Activated CD4-positive, CD25-positive, alpha-beta regulatory T cell treated with anti-CD3 and anti-CD28 coated beads, Interleukin-2, amount 50 U/mL, for 16 hours (primary cell): ENCODE measurements at places on chromosomes 16 and 17.

DNA sequence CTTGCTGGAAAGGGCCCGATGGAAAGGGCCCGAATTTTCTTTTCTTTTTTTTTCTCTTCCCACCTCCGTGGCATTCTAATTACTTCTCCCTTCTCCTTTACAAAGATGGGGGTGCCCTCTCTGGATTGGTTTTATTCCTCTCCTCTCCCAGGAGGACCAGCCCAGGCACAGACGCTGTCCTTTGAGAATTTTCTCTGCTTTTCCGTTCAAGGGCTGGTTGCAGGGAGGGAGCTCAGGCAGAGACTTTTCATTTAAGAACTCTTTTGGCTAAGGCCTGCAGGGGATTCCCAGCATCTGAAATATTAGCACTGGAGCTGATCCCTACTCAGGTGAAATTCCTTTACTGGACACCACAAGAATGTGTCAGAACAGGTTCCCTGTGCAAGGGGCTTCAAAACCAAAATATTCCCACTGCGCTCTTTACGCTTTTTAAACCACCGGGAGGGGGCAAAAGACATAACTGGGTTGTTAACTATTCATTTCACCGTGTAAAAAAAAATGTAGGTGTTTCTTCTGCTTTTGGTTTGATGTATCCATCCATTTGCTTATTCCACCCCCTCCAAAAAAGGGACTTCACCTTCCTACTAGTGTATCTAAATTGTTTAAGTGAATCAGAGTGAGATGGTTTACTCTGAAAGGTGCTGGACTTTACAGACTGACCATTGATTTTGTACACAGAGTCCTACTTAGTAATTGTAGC is 1.4 kb downstream of the NFAT5 start:
- peak; percentile 10 for DNase-seq

- no peak for DNase-seq
These were observed 586 bp downstream of the GLYR1 start for GRCh38 chr16:4846503-4846900.

- DNase-seq = no peak
These were observed 6.0 kb upstream of the KCNH6 start for GRCh38 chr17:63516910-63517824.

GRCh38 chr16:71440669-71441347 is 1.0 kb downstream of the TLE7 start:
- no peak for DNase-seq

DNA sequence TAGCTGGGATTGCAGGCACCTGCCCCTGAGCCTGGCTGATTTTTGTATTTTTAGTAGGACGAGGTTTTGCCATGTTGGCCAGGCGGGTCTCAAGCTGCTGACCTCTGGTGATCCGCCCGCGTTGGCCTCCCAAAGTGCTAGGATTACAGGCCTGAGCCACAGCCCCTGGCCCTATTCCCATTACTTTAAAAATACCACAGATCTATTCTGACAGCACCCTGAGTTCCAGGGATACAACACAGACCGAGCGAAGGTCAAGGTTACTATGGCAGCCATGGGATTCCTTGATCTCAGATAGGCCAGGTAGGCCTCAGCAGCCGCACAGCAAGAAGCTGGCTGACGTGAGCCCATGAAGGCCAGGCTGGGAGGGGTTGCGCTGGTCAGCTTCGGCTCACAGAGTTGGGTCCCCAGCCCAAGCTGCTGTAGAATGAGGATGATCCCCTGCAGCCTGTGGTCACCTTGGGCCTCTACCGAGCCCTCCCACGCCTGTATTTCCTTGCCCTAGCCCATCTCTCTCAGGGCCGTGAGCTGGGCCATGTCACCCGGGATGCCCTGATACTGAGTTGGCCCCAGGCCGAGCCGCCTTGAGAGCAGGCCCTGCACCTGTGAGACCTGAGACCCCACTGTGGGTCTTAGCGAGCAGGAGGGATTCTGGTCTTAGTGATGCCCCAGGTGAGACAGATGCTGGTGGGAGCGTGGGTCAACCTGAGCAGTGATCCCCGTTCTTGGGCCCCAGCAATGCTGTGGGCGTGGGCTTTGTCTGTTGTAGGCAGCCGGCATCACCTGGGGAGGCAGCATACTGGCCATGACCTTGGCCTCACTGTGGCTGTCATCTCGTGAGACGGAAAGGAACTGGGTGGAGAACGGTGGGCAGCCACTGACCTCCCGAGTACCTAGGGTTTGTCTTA is 16.9 kb upstream of the RNF213 start:
- no peak for DNase-seq

GRCh38 chr16:81280393-81280792 is 34.4 kb upstream of the GAN start:
- DNase-seq = no peak

DNA sequence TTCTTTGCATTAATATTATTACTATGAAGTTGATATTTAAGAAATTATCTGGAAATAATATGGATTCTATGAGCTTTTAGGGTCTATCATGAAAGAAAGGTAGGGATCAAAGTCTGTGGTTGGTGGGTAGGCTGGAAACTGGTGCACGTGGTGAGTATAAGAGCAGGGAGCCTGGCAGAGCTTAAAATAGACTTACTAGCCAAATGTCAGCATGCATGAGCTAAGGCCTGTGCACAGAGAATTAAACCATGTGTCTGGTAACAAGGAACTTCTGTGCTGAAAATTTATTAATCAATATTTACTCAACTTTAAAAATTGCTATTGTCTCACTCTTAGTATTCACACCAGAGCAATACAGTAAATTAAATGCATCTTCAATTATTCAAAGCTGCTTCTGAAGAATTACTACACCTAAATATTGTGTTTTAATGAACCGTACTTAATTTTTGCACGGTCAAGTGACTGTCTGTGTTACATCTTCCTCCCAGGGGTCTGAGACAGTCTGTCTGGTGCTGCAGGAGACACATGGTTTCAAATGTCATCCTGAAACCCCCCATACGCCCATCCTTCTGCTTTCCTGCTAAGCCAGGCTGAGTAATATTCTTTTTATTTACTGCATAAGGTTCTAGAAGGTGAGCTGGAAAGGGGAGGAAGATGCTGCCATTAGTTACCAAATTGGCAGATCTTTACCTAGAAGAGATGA is 161.0 kb upstream of the NLRP1 start:
- DNase-seq = no peak

DNA sequence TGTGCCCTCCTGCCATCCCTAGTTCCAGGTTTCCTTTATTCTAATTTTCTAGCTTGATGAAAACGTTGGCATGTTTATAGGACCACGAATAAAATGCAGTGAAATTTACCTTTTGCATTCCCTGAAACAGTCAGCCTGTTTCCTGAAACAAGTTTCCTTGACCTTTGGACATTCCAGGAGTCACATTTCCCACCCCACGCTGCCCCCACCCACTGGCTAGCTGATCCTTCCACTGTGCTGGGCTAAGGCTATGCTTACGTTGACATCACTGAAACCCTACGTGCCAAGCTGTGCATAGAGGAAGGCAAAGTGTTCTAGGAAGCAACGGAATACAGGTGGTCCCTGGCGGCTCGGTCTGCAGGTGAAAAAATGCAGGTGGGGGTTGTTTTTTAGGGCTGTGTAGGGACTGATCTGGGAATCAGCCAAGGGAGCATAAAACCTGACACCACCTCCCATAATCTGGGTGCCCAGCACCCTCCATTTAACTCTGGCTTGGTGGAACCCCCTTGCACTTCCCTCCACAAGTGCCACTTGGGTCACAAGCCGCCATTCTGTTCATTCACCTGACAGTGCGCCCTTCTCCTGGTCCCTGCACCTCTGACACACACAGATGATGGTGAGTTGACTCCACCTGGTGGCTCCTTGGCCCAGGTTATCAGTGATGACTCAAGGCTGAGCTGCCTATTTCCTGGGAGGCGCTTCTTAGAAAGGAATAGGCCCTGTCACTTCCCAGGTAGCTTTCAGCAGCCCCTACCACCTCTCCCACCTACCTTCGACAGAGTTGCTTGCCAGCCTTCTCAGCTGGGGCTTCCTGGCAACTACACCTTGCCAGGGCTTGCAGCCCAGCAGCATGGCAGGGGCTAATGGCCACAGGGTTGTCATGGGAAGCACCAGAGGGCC is 83.7 kb downstream of the N4BP1 start:
- peak; percentile 9 for DNase-seq

GRCh38 chr17:61908292-61909037 is 19.3 kb downstream of the INTS2 start:
- no peak for DNase-seq

- DNase-seq = no peak
These were observed 329 bp downstream of the SMARCD2 start for GRCh38 chr17:63842173-63842539.

GRCh38 chr16:63938661-63939060 is 1183.2 kb downstream of the CDH11 start:
- DNase-seq = no peak

DNA sequence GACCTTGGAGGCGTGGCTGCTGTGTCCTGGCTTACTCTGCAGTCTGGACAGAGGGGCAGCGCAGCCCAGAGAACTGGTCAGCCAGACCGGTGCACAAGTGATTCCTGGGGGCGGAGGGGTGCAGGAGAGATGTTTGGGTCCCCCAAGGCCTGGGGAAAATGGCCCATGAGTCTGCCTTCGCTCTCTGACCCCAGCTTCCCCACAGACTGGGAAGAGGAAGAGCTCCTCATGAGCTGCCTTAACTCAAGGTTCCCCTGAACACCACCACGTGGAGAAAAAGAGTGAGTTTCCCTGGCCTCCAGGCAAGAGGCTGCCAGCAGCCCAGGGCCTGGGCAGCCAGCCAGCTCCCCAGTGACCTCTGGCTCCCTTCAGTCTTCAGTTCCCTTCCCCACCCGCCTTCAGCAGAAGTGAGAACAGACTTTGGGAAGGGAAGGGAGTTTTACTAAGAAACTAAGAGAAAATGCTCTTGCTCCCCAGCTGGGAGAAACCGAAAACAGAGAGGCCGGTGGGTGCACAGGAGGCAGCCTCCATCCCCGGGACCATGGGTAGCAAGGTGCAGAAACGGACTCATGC is 2.0 kb upstream of the C17orf99 start:
- DNase-seq = no peak

DNA sequence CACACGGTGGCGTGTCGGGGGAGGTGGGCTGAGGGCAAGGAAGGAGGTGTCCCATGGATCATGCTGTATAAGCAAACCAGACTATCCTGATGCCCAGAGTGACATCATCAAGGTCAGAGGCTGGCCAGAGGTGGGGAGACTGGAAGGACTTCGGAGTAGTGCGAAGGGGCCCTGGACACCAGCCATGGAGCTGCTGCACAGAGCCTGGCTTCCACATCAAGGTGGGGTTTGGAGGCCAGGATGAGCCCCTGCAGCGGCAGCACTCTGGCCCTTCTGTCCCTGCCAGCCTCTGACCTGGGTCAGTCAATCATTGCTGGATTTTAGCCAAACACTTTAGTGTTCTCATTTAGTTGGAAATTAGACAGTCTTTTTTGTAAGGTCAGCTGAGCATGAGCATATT is 34.8 kb downstream of the MED13 start:
- no peak for DNase-seq

GRCh38 chr17:70775679-70776078 is 606.3 kb downstream of the KCNJ2 start:
- DNase-seq = no peak

GRCh38 chr17:77808686-77809425 is 149.6 kb upstream of the TNRC6C start:
- DNase-seq = no peak

GRCh38 chr17:46053911-46054534 is 55.0 kb downstream of the STH start:
- no peak for DNase-seq

- no peak for DNase-seq
These were observed 167.3 kb upstream of the CDH5 start for GRCh38 chr16:66199189-66199588.

GRCh38 chr17:51351890-51352289 is 91.5 kb downstream of the UTP18 start:
- no peak for DNase-seq

DNA sequence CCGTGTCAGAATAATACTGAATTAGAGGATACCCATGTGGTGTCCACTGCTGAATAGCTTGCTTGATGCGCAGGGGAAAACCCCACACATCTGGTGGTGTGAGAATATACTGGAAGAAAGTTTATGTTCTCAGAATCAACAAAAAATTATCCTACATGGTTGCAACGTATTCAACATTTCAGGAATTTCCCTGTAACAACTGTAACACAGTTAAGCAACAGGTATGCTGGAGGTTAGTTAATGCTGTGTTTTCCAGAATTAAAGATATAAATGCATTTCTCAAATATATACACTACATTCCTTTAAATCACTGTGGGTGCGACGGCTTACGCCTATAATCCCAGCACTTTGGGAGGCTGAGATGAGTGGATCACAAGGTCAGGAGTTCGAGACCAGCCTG is 5.4 kb downstream of the CNOT1 start:
- no peak for DNase-seq

GRCh38 chr17:14211801-14212200 is 24.9 kb downstream of the CDRT15 start:
- DNase-seq = no peak

DNA sequence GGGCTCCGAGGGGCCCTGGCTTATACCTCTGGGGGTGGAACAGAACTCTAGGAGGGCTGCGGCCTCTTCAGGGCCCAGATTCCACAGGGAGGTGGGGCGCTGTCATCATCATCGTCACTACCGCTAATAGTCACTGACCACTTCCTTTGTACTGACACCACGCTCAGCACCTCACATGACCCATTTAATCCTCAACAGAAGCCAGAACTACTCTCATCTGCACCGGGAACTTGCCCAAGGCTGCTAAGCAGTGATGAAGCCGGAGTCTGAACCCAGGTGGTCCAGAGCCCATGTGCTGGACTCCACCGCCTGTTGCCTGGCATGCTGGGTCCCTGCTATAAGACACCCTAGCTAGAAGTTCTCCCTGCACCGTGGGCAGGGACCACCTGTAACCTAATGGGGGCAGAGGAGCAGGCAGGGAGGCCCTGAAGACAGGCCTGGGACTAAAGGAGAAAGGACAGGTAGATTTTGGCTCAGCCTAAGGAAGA is 12.0 kb downstream of the UNC13D start:
- no peak for DNase-seq

- no peak for DNase-seq
These were observed 9.3 kb downstream of the CTRB2 start for GRCh38 chr16:75197522-75198134.

- no peak for DNase-seq
These were observed 59.1 kb downstream of the PRMT7 start for GRCh38 chr16:68369697-68370580.

DNA sequence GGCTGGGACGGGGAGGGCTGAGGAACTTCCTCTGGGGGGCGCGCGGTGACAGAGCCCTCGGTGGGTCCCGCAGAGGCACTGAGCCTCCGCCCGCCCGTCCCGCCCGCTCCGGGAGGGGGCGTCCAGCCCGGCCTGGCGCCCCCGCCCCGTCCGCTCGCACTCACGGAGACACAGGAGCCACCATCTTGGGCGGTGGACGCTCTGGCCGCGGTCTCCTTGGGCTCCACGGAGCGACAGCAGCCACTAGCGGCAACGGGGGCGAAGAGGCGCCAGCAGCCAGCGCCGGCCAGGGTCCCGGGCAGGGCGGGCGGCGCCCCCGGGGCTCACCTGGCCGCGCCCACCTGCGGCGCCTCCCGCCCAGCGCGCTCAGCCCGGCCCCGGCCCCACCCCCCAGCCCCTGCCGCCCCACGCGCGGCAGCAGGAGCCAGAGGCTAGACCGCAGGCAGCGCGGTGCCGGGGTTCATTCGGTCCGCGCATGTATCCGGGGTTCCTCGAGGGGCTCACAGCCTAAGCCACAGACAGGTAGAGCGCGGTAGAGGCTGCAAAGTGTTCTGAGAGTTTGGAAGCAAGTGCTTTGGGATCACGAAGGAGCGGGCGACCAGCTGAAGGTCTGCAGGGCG is at the start of gene C17orf113:
C17orf113 (minus strand) TSS at position 209 of the 620 bp plus-strand sequence. CDS start 7,225 bp downstream, outside the sequence.
- DNase-seq = peak; percentile 11
